ENCODE measurements at places on chromosomes 1 and 21. TPM values are rescaled to one million over a fixed set of nuclear protein-coding genes. Genes with fewer than 3 reads are reported as not detected.

The VHLL gene
- total RNA-seq, result not detected

- no peak for DNase-seq
These were observed 46.8 kb upstream of the EDEM3 start for GRCh38 chr1:184801503-184801902.

DNA sequence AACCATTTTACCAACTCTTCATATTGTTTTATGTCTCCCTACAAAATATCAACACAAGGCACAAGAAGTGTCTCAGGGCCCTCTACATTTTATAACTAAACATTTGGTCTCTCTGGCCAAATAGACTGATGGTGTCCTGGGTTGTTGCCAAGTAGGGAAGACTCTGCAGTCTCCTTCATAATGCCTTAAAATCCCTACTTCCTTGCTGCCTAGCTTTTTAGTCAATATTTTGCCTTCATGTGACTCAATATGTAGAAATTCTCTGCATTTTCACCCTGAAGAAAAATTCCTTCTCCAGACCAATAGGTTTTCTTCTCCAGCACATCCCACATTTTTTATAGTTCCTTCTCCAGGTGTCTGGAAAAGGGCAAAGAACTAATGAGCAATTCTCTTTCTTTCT, 72.6 kb upstream of the IPO9 start:
- no peak for DNase-seq

The COL8A2 gene
- total RNA-seq, result 26.6 TPM

GRCh38 chr1:32611859-32612188, 38.5 kb downstream of the ZBTB8OS start:
- DNase-seq, result no peak

DNA sequence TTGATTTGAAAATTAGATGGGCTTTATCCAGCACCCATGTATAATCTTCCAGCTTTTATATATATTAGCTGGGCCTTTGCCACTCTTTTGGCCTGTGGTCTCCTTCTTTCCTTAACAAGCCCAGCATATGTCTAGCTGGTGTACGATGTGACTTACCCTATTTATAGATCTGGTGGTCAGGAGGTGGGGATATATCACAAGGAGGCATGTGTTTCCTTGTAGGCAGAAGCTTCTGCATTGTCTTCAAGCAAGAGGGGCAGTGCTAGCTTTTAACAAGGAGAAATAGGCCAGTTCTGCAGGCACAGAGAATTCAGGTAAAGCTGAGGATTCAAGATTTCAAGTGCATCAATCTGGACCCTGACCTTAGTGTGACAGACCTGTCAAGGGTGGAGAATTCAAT, 38.0 kb upstream of the DNASE2B start:
- no peak for DNase-seq

The SMAP2 gene
- total RNA-seq, result 30.2 TPM

GRCh38 chr1:73948055-73948454, 249.9 kb downstream of the LRRIQ3 start:
- DNase-seq, result no peak

DNA sequence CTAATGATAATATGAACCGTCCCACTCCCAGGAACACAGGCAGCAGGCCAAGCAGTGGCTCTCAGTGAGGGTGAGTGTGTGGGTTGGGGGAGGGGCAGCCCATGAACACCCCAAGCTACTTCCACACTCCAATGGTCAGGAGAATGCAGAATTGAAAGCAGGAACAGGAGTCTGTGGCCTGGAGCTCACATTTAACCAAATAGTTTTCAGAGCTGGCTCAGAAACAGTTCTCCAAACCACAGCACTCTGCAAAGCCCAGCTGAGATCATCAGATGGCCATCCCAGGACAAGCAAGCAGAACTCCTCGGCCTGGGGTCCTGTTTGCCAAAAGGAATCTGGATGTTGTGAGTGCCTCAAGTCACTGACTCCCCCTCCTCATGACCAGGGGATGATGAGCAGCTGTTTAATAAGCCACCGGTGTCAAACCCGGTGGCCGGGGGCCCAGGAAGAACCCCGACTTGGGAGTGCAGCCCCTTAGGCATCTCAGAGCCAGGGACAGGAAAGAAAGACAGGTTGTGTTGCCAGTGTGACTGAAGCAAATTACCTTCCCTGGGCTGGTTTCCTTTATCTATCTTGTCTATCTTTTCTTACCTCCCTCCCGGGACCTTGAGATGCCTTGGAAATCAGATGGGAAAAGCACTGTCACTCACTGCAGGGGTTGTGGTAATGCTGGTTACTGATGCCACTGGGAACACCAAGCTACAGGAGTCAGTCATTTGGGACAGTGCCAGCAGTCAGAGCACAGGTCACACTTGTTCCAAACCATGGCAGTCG, 20.4 kb downstream of the DEGS1 start:
- DNase-seq, result no peak

The ESRRG gene
- total RNA-seq, result 6.1 TPM

DNA sequence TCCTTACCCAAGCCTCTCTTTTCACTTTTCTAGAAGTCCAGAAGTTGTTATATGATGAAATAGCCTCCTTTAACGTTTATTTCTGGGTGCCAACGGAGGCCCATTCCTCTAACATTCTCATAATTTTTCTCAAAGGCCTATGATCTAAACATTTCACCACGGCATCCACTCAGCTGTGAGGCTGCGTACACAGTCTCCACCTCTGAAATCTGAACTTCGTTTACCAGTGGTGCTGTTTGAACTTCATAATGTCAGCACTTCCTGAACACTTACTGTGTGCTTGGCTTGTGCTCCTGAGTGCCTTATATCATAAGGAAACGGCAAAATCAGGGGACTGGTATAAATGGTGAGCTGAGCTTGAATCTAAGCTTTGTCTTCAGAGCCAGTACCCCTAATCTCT, 12.0 kb upstream of the RBP7 start:
- no peak for DNase-seq

The LCE2A gene
- not detected for total RNA-seq

DNA sequence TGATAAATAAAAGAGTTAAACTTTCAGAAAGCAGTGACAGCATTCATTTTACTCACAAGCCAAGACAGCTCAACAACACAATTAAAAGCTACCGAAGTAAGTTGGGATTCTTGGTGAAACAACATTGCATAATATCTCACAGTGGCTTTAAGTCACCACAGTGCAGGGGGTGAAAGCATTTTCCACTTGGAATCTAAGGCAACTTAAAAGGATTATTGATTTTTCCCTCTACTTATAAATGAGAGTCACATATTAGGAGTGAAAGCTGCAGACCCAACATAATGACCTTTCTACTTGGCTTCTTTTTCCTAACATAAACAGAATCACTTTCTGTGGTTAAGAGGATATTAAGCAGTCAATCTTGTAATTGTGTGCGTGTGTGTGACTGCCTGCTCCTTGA, 536.6 kb upstream of the CXADR start:
- DNase-seq, result no peak

The BNIPL gene
- total RNA-seq, result 0.13 TPM

DNA sequence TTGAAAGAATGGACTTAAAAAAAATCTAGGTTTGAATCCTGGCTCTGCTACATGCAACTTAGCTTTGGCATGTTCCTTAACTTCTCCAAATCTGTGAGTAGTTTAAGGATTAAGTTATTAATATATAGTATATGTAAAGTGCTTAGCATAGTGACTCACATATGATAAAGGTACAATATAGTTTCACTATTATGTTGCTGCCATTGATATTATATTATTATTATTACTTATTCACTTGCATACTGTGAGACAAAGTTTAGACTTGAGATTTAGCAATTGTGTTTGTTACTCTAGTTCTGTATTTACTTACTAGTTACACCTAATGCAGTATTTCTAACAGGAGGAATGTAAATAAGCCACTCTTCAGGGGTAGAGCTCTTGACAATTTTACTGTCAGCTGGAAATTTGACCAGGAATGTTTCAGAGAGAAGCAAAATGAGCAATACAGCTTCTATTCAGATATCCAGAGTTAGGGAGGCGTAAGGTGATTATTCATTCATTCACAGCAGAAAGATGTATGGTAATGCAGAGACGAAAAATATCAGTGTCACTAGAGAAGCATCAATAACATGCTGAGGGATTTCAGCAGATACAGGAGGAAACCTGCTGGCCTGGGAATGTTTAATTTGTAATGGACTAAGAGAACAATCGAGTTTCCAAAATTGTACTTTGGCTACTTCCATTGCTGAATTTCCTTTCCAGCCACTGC, 25.5 kb downstream of the RGS7 start:
- DNase-seq, result no peak

- no peak for DNase-seq
These were observed 17.7 kb upstream of the SNX27 start for GRCh38 chr1:151594143-151594625.

The TMPRSS3 gene
- not detected for total RNA-seq

- no peak for DNase-seq
These were observed 3.9 kb upstream of the EFNA1 start for GRCh38 chr1:155123801-155124200.

GRCh38 chr1:26360807-26361604, 7.1 kb upstream of the CRYBG2 start:
- no peak for DNase-seq

DNA sequence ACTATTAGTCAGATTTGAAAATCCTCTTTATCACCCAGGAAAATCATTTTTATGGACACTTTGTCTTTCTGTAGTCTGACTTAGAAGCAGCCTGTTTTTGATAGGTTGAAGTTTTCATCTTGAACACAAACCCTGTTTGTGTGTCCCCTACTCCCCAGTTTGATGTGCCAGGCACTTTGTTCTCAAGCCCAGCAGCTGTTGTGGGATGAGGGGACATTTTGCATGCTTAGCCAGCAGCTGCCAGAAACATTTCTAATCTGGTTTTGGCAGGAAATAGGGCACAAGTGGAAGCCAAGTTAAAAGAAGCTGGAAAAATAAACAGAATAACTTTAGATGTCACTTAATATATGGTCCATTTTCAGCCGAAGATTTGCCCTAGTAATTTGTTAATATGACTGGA, 29.9 kb downstream of the ACTN2 start:
- DNase-seq, result no peak

DNA sequence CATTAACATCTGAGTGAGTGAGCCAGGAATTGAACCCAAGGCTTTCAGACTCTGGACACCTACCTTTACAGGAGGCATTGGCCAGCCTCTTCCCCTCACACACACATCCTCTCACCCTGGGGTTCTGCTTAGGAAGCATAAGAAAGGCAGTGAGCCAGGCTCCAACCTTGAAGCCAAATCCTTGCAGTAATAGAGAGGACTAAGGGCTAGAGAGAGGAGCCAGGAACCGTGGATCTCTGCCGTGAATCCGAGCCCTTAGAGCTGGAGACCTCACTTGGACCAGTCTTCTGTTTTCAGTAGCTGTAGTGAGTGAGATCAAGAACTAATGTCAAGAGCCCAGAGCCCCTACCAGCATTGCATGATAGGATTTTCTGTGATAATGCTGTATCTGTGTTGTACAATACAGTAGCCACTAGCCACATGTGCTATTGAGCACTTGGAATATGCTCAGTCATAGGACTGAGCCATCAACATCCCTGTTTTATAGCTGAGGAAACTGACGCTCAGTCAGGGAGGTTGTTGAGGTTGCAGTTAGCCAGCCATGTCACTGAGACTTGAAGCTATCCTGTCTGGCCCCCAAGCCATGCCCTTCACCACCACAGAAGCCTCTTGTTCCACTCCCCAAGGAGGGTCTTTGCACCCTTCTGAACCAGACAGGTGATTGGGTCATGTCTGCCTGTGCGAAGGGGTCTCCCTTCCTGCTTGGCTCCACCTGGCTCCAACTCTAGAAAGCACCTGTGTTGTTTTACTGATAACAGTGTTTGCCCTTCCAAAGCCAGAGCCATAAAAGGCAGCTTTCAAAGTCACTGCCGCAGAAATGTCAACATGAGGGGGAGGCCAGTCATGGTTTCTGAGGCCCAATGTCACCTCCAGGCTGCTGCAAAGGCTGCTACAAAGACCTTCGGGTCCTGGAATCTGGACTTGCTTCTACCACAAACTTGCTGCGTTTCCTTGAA, 101.1 kb upstream of the JUN start:
- DNase-seq, result no peak

- DNase-seq, result no peak
These were observed 7.6 kb upstream of the C1orf116 start for GRCh38 chr1:207040181-207040533.

The HMGCS2 gene
- total RNA-seq, result not detected

DNA sequence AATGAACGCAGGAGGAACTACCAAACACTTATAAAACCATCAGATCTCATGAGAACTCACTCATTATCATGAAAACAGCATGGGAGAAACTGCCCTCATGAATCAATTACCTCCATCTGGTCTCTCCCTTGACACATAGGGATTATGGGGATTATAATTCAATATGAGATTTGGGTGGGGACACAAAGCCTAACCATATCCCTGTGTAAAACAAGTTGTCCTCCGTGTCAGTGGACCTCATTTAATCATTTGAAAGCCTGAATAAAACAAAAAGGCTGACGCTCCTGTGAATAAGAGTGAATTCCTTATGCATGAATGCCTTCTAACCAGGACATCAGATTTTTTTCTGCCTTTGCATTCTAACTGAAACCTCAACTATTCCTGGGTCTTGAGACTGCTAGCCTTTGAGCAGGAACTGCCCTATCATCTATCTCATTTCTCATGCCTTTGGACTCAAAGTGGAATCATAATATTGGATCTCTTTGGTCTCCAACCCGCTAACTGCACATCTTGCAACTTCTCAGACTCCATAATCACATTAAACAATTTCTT, 648.8 kb downstream of the ADGRL2 start:
- DNase-seq, result no peak

The KRTAP27-1 gene
- not detected for total RNA-seq

The SHC1 gene
- total RNA-seq, result 88.7 TPM

GRCh38 chr1:206680279-206680678, 4.4 kb upstream of the MAPKAPK2 start:
- DNase-seq, result no peak

The CYB561D1 gene
- 16.4 TPM for total RNA-seq

DNA sequence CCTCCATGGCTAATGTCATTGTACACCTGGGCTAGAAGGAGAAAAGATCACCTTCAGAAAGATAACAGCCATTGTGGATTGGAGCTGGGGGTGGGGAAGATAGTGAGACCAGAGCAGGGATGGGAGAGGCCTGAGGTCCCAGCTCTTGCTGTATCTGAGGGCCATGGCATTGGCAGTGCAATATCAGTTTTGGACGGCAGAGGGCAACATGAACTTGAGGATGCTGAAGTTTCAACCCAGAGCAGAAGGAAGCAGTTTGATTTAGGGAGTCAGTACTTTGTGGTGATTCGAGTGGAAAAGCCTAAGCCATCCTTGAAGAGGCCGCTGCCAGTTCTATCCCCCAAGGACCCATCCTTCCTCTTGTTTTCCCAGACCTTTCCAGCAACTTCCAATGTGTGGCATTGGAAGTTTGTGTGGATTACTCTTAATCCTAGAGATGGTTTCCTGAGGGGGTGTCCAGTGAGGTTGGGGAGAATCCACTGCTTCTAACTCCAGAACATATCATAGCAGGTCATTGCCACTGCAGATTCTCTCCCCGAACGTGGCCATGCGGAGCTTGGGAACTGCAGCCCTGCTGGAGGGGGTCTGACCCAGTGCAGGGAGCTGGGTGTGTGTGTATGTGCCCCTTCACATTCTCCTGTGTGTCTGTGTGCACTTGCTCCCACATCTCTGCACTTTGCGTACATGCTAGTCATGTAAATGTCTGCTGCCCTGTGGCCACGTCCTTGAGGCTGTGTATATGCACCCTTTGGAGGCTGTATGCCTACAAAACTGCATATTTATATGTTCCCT, 24.1 kb downstream of the SLC26A9 start:
- DNase-seq, result peak; percentile 95

Data from esophagus muscularis mucosa (tissue), 4 donors.